HFFc6 (cell line): ENCODE measurements at places on chromosomes 2 and 18.

DNA sequence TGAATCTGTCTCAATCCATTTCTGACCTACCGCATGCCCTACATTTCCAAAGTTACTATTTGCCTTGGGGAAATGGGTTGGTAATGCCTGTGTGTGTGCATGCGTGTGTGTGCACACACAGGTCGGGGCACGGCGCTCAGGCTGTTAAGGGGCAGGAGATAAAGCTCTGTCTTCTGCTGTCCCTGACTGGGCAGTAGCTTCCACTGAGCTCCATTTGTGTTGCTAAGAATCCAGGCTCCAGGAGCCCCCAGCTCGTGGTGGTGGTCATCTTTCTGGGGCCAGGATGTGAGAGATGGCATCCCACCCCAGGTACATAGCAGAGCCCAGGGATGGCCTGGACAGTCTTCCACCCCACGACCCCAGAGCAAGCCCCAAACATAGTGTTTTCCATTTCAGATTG is 66.7 kb upstream of the HS6ST1 start:
- H3K36me3 ChIP-seq, result no peaks in the 10 kb centered on the region
- no peak for DNase-seq
- H3K27ac ChIP-seq, result no peak overlapping the region
- peaks cover 19% of the 10 kb centered on the region for H3K4me1 ChIP-seq

- H3K4me1 ChIP-seq, result peaks cover 56% of the 10 kb centered on the region
- H3K4me3 ChIP-seq, result peak overlapping the region; percentile 22; the same call in 1 of the 2 replicates
- H3K27ac ChIP-seq, result peak overlapping the region; percentile 86
- DNase-seq, result no peak
These were observed 132.4 kb downstream of the COPS8 start for GRCh38 chr2:237217995-237218616.

DNA sequence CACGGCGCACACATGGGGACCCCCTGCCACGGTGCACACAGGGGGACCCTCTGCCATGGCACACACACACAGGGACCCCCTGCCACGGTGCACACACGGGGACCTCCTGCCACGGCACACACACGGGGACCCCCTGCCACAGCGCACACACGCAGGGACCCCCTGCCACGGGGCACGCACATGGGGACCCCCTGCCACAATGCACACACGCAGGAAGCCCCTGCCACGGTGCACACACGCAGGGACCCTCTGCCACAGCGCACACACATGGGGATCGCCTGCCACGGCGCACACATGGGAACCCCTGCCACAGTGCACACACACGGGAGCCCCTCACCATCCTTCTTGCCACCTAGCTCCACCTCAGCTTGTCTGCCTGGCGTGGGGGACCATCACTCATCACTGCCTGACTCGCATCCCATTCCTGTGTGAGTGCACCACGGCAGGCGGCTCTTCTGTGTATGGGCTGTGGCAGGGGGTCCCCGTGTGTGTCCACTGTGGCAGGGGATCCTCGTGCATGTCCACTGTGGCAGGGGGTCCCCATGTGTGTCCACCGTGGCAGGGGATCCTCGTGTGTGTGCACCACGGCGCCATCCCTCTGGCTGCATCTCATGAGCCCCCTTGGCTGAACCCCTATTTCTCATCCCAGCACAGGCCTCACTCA is 206.7 kb downstream of the EIPR1 start:
- H3K27ac ChIP-seq, result no peak overlapping the region
- H3K36me3 ChIP-seq, result no peaks in the 10 kb centered on the region; the same call in none of the 2 replicates
- H3K4me1 ChIP-seq, result peaks cover 25% of the 10 kb centered on the region
- no peak for DNase-seq

DNA sequence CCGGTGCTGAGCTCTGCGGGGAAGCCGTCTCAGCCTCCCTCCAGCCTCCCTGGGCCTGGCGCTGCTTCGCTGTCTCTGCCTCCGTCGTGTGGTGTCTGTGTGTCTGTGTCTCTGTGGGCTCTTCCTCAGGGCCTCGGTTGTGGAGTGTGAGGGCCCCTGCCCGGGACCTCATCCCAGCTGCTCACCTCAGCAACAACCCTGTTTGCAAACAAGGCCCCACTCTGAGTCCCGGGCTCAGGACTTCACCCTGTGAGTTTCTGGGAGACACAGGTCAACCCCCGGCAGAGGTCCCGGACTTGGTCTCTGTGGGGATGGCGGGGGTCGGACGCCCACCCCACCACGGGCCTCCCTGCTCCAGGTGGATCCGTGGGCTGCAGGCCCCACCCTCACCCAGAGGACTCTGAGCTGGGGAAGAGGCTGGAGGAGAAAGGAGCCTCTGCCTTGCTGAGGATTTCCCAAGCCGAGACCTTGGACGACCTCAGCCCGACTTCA is 127.4 kb upstream of the CTDP1 start:
- H3K4me3 ChIP-seq, result no peak overlapping the region
- H3K4me1 ChIP-seq, result no peaks in the 10 kb centered on the region
- no peak overlapping the region for H3K27ac ChIP-seq

DNA sequence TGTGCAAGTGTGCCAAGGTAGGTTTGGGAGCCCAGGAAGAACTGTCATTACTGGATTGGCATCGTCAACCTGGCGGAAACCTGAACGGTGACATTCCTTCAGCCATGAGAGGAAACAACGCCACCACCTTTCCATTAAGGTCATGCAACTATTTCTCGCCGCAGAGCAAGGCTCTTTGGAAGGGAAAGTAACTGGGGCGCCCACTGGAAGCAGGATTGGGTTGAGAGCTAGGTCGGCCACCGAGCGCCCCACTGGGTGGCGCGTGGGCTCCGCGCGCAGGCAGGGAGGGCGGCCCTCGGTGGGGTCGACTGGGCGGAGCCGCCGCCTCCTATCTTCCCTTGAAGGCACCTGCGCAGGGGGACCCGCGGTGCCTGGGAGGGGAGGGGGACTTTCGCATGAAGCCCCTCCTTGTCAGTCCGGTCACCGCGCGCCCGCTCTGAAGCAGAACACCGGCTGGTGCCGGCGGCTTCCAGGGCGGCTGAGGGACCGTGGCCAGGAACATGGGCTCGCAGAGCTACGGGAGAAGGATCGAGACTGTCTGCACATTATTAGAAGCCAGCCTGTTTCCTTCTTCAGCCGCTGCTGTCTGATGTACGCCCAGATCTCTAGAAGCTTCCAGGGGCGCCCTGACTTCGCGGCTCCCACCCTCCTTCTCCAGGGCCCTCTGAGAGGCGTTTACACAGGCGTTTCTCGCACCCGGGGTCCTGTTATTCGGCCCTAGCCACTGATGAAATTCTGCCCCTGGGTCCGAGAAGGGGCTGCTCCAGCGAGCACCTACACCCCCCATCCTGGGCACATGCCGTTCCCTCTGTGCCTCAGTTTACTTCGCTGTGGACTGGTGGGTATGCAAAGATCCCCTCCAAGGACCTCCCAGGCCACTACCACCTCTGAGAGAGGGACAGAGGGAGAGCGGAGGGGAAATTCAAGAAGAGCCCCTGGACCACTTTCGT is 27.3 kb upstream of the MAL start:
- DNase-seq, result no peak
- no peak overlapping the region for H3K27ac ChIP-seq
- peaks cover 35% of the 10 kb centered on the region for H3K27me3 ChIP-seq
- no peak overlapping the region for H3K4me3 ChIP-seq
- no peaks in the 10 kb centered on the region for H3K4me1 ChIP-seq

DNA sequence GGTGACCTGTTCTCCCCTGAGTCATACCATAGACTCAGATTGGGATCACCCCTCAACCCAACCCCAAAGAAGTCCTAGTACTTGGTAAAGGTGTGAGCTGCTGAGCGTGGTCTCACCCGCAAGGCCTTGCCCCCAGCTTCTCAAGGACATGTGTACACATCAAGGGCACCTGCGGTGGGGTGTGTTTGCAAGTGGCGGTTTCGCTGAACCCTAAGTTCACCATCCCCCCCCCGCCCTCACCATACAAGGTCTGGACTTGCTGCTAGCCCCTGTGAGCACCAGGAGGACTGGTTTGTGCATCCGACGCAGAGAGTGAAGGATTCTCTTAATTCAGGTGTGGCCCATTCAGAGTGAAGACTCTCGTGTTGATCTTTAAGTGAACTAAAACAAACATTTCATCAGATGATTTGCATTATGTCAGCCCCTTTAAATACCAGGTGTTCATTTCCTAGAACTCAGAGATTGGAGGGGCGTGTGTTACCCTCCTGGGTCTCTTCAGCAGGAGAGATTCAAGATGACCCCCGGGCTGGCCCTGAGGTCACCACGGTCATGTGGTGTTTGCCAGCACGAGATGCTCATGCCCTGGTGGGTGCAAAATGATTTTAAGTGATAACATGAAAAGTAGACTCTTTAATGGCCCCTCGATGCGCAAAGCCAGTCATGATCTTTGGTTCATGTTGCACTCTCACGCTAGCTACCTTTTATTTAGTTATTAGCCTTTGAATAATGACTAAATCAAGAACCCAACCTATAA is 27.8 kb downstream of the MTERF4 start:
- no peak overlapping the region for H3K27ac ChIP-seq
- DNase-seq, result no peak
- peaks cover 13% of the 10 kb centered on the region for H3K27me3 ChIP-seq
- no peaks in the 10 kb centered on the region for H3K36me3 ChIP-seq
- H3K4me3 ChIP-seq, result no peak overlapping the region

GRCh38 chr2:70087702-70088597 is 673 bp downstream of the PCBP1 start:
- H3K36me3 ChIP-seq, result peaks cover 47% of the 10 kb centered on the region
- H3K4me1 ChIP-seq, result peaks cover 47% of the 10 kb centered on the region
- peaks cover 6% of the 10 kb centered on the region for H3K27me3 ChIP-seq
- H3K27ac ChIP-seq, result peak overlapping the region; percentile 100

DNA sequence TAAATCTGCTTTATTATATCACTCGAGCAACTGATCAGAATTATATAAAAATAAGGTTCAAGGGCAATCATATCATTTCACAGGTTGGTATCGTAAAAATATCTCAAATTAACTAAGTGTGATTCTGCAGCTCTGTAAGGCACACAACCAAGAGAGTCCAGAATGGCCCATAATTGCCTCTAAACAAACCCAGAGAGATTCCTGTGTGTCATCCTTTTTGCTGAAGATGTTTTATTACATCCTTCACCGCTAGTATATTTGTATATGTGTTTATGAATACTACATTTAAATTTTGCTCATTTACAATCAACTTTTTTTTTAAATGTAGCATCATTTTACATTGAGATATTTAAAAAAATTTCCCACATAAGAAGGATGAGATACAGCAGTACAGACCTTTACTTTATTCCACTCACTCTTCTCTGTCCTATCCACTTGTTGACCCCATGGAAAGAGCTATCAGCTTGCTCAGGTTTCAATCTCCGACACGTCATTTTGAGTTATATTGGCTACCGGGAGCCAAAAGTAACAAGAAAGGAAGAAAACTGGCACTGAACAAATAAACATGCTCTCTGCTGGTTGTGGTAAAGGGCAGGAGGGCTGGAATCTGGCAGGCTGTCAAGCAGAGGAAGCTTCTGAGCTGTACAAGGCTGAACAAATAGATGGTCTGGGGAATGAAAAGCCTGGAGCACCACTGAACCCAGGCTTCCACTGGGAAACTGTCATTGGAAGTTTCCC is 23.1 kb downstream of the PLA2R1 start:
- H3K4me3 ChIP-seq, result no peak overlapping the region
- H3K27me3 ChIP-seq, result peaks cover 4% of the 10 kb centered on the region
- H3K4me1 ChIP-seq, result peaks cover 3% of the 10 kb centered on the region
- H3K27ac ChIP-seq, result no peak overlapping the region
